ENCODE measurements at places on chromosomes 12 and 14.

DNA sequence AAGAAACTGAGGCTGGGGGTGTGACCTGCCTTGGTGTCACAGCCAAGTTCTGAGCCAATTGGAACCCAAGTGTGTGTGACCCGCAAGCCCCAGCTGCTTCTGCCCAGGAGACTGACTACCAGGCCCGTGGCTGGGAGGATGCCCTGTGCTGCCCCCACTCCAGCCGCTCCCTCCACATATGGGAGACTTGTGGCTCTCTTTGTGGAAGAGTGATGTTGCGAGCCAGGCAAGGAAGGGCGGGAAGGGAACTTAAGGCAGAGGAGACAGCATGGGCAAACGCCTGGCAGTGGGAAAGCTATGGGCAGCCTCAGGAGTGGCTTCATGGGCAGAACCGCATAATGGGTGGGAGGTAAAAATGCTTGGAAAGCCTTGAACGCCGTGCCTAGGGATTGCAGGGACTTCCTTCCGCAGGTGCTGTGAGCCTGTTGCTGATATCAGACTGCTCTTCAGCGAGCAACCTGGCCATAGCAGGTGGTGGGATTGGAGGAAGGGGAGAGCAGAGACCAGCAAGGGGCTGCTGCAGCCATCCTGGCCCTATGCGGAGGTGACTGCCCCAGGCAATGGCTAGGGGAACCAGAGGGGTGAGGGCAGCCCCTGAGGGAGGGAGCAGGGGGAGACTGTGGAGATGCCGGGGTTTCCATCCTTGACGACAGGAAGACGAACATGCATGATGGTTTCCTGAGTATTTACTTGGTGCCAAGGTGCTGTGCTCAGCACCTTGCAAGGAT is 115.7 kb downstream of the LGMN start:
- no peak for DNase-seq

DNA sequence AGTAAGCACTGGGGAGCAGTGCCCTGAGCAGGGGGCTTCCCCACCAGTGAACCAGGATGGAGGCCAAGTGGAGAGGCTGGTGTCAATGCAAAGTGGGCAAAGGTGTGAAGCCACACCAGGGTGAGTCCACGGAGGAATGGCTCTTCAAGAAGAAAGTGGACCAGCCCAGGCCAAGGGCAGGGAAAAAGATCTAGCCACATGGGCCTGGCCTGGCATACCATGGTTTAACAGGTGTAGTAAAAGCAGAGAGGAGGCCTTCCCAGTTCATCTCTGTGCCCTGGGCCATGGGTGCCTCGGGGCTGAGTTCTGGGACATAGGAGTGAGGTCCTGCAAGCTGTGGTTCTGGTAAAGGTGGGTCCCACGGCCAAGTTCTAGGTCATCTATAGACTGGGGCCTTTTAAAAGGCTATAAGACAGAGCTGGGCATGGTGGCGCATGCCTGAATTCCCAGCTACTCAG is 153.4 kb downstream of the DPF3 start:
- no peak for DNase-seq

GRCh38 chr14:77124345-77125280 is 17.0 kb downstream of the ZDHHC22 start:
- DNase-seq, result peak; percentile 50

GRCh38 chr12:113173081-113173698 is 12.1 kb downstream of the DDX54 start:
- DNase-seq, result no peak

DNA sequence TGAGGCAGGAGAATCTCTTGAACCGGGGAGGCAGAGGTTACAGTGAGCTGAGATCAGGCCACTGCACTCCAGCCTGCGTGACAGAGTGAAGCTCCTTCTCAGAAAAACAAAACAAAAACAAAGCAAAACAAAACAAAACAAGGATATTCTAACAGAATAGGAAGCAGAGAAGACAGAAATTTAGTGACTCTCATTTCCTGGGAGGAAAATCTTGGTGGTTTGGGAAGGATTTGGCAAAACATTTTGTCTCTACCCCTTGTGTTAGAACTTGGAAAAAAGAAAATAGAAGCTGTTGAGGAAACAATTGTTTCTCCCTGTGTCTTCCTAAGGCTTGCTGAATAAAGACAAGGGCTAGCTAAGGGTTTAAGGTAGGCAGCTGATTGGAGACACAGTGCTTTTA is 79.7 kb upstream of the PTPRR start:
- no peak for DNase-seq

DNA sequence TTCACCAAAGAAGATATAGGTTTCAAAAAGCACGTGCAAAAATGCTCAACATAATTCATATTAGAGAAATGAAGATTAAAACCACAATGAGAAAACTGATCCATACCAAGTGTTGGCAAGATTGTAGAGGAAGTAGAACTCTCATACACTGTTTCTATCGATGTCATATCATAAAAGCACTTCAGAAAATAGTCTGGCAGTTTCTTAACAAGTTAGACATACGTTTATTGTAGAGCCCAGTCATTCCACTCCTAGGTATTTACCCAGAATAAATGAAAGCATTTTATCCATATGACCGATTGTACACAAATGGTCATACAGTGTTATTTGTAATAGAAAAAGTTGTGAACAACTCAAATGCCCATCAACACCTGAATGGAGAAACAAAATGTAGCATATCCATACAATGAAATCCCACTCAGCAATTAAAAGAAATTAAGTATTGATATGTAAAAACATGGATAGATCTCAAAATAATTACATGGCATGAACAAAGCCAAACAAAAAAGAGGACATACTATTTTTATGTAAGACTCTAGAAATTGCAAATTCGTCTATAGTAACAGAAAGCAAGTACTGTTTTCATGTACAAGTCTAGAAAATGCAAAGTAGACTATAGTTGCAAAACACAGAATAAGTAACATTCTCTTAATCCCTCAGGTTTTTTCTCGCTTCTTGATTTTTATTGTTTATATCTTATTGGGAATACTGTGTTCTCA is 41.0 kb downstream of the USP15 start:
- no peak for DNase-seq

- no peak for DNase-seq
Measured at GRCh38 chr14:53814392-53814791, 142.2 kb downstream of the BMP4 start.

GRCh38 chr12:124928095-124928911 is 13.9 kb upstream of the UBC start:
- DNase-seq, result peak; percentile 65

GRCh38 chr12:120584343-120585149 is 3.3 kb upstream of the POP5 start:
- DNase-seq, result peak; percentile 65

DNA sequence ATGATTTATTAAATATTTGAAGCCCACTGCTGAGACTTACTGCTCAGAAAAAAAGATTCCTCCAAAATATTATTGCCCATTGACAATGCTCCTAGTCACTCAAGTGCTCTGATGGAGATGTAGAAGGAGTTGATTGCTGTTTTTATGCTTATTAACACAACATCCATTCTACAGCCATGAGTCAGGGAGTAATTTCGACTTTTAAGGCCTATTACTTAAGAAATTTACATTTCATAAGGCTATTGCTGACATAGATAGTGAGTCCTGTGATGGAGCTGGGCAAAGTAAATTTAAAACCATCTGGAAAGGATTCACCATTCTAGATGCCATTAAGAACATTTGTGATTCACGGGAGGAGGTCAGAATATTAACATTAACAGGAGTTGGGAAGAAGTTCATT is 5.2 kb downstream of the KCNJ8 start:
- DNase-seq, result no peak

- no peak for DNase-seq
Measured at GRCh38 chr14:22227084-22227483, 361.9 kb downstream of the DAD1 start.

- no peak for DNase-seq
Measured at GRCh38 chr12:77256956-77257355, 191.6 kb upstream of the E2F7 start.

- no peak for DNase-seq
Measured at GRCh38 chr12:80810874-80811273, 94.2 kb downstream of the MYF5 start.

GRCh38 chr12:47818467-47819137 is 1.1 kb downstream of the HDAC7 start:
- DNase-seq, result peak; percentile 67

GRCh38 chr12:96077081-96077480 is 41.7 kb upstream of the LTA4H start:
- DNase-seq, result no peak

- no peak for DNase-seq
Measured at GRCh38 chr14:89616425-89616824, 199.4 kb upstream of the FOXN3 start.

- no peak for DNase-seq
Measured at GRCh38 chr12:113838896-113839295, 127.2 kb downstream of the RBM19 start.

GRCh38 chr12:46271863-46272262 is 3.0 kb upstream of the SLC38A1 start:
- DNase-seq, result no peak

DNA sequence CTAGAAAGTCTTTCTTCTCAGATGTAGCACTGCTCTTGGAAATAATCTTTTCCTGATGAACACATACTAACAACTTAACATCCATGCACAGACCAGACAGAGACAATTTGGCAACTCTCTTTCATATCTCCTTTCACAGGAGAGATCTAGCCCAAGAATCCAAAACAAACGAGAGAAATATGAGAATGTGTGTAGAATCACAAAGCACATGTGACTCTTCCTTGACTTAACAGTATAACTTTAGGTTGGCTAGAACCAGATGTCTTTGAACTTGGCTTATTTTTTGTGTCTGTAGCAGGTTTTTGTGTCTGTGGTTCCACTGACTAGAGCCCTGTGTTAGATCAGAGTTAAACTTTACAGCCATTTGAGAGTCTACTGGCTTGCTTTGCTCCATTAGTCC is 114.2 kb downstream of the STXBP6 start:
- DNase-seq, result no peak

GRCh38 chr12:68332728-68333630 is 817 bp upstream of the MDM1 start:
- no peak for DNase-seq

- DNase-seq, result no peak
Measured at GRCh38 chr12:123232472-123232806, 502 bp downstream of the MPHOSPH9 start.

DNA sequence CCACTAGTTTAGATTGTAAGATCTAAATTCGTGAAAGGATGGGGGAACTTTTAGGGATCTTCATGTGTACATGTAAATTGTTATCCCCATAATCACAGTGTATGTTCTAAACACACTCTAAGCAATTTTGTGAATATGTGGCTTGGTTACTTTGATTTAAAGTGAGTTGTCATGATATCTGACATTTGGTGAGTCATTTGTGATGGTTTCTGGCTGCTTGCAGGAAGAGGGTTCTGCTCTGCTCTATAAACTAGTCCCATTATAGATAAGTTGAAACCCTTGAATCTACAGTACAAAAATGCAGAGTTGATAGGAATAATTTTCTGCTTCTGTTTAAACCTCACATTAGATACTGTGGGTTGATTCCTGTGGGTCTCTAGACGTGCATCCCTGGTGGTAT is 14.8 kb downstream of the GUCY2C start:
- DNase-seq, result no peak

GRCh38 chr12:50188241-50188781 is 21.1 kb upstream of the CERS5 start:
- DNase-seq, result no peak

DNA sequence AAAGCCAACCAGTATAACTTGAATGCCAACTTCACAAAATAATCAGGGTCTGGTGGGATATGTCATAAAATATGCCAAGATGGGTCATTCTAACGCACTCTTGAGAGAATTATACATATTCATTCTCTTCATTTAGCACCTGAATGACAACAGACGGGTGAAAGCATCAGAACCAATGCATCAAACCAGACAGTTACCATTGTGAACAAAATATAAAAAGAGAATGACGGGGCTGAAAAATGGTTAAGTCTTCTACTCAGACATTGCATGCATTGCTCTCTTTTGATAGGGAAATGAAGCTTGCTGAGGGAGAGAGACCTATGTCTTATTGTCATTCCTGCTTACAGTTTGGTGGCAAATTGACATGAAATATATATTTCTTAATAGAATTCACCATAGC is 702.1 kb downstream of the NOVA1 start:
- DNase-seq, result no peak

GRCh38 chr14:75522224-75522982 is at the start of gene BATF:
Gene BATF, plus strand, starts transcription at chr14:75522469. Its CDS starts 214 bp downstream, at chr14:75522683.
- peak; percentile 67 for DNase-seq

DNA sequence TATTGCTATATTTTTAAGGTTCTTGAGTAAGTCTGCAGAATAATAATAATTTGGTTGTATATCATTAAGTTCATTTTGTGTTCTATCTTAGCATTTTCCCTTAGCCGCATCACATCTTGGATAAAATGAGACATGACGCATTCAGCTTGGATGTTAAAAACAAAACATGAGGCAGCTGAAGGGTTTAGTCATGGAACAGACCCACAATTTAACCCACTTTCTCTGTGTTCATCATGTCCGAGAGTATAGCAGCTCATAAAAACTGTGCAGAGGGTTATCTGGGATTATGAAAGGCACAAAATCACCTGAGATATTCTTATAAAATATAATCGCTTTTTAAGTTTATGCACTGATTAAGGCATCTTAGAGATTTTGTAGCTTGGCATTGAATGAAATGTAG is 219.3 kb downstream of the TRHDE start:
- no peak for DNase-seq

DNA sequence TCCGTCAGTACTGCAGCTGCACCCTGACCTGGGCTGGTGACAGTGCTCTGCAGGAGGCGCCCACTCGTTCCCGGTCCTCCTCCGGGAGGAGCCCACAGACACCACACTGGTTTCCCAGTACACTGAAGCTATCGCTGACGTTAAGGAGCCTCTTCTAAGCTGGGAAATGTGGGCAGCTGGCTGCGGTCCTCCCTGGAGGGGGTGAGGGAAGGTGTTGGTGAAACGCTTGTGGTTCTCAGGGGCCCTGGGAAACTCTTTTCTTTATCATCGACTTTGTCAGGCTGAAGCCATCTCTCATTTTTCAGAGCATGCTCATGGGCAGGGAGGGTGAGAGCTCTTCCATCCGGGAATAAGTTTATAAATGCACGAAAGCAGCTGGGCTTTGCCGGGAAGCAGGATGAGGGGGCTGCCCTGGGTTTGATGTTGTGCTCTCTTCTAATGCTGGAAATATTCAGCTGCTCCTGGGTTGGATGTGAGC is 176.0 kb downstream of the CHST11 start:
- DNase-seq, result no peak

- no peak for DNase-seq
Measured at GRCh38 chr12:93762912-93763553, 85.9 kb downstream of the CRADD start.

DNA sequence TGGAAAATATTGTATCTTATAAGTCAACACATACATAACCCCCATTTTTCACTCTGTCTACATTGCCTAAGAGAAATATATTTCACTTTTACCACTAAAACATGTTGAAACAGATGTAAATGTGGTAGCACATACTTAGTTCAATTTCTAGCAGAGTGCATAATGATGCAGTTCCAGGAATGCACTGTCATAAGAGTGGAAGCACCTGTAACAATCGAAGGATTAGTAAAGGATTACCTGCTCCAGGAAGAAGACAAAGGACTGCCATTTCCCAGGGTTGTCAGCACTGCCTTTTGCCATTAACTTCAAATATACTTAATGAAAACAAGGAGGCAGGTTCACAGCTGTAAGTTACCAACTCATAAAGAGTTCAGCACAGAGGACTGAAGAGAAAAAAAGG is 24.6 kb downstream of the DAD1 start:
- DNase-seq, result no peak

GRCh38 chr14:33714527-33715226 is 236.2 kb downstream of the EGLN3 start:
- DNase-seq, result no peak
